Stimulated activated CD4-positive, alpha-beta T cell treated with anti-CD3 and anti-CD28 coated beads, Interleukin-15, amount 100 ng/mL, for 48 hours (primary cell): ENCODE measurements at places on chromosomes 2 and 18.

DNA sequence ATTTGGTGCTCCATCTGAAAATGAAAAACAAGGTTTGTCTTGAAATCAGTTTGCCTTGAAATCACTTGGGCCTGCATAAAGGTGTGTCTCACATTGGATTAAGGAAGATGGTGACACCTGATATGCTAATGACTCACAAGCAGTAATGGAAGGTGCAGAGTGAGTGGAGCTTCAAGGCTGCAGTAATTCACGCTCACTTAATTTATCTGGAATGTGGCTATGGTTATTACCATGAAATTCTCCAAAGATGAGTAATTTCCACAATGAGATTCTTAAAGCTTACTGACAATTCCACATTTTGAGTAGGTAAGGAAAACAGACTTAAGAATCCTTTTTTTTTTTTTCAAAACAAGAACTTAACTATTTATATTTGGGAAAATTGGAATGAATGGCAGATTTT lies 156.8 kb downstream of the PAX3 start:
- DNase-seq, result no peak

DNA sequence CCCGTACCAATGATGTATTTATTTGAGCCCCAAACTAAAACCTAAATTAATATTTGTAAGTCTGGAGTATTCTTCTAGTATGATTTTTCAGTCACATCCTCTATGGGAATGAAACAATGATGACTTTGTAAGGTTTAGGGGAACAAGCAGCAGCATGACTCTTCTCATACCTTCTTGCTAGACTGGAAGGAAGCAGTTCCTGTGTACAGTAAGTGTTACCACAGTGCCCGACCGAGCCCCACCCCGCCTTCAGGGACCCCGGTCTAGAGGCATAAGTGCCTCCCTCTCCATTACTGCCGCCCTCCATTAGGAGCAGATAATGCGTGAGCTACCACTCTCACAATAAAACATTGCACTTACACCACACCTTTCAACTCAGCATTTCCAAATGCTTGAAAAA lies 599.3 kb downstream of the ARHGAP15 start:
- no peak for DNase-seq

GRCh38 chr2:21067125-21067524 lies 23.3 kb upstream of the APOB start:
- no peak for DNase-seq

- no peak for DNase-seq
Observed at GRCh38 chr18:48312066-48312465, 97.1 kb downstream of the ZBTB7C start.

- no peak for DNase-seq
Observed at GRCh38 chr2:69184224-69184623, 171.2 kb downstream of the ANTXR1 start.

DNA sequence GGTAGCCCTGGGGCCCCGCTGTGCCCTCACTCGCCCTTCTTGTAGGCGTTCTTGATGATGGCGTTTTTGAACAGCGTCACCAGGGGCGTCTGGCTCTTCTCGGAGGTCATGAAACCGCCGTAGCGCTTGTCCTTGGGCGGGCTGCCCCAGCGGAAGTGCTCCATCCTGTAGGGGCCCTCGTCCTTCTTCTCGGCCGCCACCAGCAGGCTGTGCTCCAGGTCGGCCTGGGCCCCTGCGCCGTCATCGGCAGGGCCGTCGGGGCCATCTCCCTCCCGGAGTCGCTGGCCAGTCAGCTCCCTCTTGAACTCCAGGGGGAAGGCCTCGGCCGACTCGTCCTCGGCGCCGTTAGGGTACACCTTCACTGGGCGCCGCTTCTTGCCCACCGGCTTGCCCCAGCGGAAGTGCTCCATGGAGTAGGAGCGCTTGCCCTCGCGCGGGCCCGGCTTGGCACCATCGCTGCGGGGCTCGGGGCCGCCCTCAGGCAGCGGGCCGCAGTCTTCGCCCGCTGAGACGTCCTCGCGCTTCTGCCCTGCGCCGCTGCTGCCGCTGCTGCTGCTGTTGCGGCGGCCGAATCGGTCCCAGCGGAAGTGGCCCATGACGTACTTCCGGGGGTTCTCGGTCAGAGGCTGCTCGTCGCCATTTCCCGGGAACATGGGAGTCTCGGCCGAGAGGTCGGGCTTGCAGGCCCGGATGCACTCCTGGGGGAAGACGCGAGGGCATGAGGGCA lies 7.2 kb downstream of the POMC start:
- DNase-seq, result peak; percentile 62

DNA sequence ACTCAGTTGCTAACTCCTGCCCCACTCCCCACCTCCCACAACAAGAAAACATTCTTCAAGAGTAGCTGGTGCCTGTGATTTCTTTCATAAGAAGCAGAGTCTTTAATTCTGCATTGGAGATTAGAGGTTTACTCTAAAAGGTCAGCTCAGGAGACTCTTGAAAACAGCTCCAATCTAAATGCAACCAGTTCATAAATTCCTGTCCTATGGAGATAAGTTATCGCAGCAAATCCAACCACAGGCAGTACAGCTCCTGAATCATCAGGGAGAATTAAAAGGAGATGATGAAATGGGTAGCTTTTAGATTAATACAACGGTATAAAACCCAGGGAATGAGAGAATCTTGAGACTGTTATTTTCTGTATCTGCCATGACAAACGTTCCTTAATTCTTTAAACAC lies 130.7 kb downstream of the SOCS6 start:
- DNase-seq, result no peak

- DNase-seq, result no peak
Observed at GRCh38 chr2:153584244-153584643, 105.7 kb upstream of the RPRM start.

- no peak for DNase-seq
Observed at GRCh38 chr2:120195553-120195952, 27.6 kb downstream of the TMEM185B start.

DNA sequence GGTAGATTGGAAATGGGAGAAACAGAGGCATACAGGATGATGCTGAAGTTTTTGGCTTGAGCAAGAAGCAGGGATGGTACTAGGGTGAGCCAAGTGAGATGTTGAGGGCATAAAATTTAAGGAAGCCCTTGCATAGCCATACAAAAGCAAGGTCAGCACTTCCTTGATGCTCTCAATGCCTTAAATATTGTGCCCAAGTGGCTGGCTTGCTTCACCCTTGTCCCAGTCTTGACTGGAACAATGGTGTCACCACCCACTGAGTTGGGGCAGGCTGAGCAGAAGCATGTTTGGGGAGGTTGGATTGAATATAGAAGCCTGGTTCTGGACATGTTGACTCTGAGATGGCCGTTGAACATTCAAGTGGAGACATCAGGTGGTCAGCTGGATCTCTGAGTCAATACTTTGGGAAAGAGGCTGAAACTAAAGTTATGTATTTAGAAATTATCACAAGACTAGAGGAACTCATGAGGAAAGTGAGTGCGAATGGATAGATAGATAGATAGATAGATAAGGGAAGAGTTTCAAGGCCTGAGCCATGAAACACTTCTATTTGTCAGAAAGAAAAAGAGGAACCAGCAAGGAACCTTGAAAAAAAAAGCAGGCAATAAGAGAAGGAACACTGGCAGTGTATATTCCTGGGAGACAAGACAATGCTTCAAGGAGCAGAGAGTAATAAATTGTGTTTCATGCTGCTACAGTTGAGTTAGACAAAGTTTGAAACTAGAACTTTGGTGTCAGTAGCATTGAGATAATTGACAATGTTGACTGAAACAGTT lies 43.0 kb upstream of the HNMT start:
- no peak for DNase-seq

- DNase-seq, result no peak
Observed at GRCh38 chr2:152676461-152676860, 40.8 kb downstream of the PRPF40A start.

- DNase-seq, result no peak
Observed at GRCh38 chr18:32300914-32301313, 111.1 kb downstream of the MEP1B start.

GRCh38 chr18:3623769-3624545 lies 174.0 kb downstream of the TGIF1 start:
- no peak for DNase-seq

DNA sequence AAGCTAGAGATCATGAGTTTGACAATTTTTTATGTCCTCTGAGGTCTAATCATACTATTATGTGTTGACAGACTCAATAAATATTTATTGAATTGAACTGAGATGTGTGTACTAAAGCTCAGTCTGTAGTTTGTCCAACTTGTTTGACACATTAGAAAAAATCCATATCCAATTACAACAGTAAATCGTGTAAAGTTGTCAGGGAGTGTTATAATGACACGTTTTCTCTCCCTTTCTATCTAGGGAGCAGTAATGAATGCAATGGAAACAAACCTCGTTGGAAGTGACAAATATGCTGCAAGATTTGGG lies 28.4 kb downstream of the ITGA4 start:
- DNase-seq, result no peak

GRCh38 chr2:72579591-72580180 lies 246.1 kb downstream of the EXOC6B start:
- DNase-seq, result no peak

GRCh38 chr2:232928551-232929302 lies 58.7 kb downstream of the SNORC start:
- no peak for DNase-seq

DNA sequence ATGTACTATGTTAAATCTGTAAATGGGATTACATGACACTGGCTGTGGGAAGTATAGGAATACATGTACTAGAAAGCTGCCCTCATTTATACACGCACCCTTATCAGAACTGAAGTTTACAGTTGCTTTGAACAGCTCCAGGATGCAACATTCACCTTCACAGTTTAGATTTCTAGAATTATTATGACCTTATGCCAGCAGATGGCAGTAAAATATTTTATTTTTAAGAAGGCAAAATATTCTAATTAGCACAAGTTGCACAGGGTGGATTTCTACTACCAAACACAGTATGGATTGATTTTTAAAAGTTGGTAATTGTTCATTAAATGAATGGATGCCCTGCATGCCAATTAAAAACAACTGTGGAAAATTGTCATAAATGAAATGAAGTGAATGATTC lies 670.4 kb downstream of the KCNJ3 start:
- DNase-seq, result no peak

GRCh38 chr2:40321016-40321623 lies 130.8 kb downstream of the SLC8A1 start:
- DNase-seq, result no peak

DNA sequence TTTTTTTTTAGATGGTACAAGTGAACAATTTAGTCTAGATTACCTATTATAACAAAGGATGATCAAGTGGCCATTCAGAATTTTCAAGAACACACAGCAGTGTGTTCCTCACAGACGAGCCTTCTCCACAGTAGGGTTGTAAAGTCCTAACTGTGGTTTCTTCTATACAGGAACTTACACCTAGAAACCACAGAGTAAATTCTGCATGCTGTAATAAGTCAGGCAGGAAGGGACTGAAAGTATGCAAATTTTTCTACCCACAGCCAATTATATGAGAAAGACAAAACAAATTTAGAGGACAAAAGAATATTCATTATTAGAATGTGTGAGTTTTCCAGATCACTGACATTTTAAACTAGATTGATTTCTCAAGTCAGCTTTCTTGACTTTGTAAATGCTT lies 99.5 kb downstream of the RBMS1 start:
- DNase-seq, result no peak

DNA sequence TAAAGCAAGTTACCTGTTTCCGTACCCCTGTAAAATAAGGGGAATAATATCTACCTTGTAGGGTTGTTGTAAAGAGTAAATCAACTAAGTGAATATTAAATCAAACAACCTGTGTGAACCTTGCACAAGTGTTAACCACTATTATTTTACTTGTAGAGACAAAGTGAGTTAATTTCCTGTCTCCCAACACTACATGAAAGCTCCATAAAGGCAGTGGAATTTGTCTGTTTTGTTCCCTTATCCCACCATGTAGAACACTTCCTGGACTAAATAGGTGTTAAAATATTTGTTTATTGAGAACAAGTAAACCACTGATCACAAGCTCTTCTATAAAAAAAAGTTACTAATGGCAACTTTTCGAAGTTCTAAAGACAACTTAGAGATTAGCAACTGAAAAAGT lies 3.3 kb downstream of the ARL5A start:
- DNase-seq, result no peak

DNA sequence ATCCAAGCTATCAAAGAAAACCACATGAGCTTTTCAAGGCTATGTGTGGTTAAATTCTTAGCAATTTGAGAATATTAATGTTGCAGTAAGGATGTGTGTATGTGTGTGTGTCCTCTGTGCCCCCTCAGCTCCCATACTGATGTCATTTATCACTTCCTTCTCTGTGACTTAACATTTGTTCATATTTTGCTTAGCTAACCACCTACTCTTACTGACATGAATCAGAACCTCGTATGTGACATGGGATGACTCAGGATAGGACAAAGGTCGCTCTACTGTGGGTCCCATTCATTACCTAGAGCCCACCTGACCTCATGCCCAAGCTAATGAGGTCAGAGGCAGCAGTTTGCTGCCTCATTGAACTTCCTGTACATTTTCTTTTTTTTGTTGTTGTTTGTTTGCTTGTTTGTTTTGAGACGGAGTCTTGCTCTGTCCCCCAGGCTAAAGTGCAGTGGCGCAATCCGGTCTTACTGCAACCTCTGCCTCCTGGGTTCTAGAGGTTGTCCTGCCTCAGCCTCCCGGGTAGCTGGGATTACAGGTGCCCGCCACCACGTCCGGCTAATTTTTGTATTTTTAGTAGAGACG lies 36.3 kb downstream of the MOGAT1 start:
- no peak for DNase-seq

DNA sequence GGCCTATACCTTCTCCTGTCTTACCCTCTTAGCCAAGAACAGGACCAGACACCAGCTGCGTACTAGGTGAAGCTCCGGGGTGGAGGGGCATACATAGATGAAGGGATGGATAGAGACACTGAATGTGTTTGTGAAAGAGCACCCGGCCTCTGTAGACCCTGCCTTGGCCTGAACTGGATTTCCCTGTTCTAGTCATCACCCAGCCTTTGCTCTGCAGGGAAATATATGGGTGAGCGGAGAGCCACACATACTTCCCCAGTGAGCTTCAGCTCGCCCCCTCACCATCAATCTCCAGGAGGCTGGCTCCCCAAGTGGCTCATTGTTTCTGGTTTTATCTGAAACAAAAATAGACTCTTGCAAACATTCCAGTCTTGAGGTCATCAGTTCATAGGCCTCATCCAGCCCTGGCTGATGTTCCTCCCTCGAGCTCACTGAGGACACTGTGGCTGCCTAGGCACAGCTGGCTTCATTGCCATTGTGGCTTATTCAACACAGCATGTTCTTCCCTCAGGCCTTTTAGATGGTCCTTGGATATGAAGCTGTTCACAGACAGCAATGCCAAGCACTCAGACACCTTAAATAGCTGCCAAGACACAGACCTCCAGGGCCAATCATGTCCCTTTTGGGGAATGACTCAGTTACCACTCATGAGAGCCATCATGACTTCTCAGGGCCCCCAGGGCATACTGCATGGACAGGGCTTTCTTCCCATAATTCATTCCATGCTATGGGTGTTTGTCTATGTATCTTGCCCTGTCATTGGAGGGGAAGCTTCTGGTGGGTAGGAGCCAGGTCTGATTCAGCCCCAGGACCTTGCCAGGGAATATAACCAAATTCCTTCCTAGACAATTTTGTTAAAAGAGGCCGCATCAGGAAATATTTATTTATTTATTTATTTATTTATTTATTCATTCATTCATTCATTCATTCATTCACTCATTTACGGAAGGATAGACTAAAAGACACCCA lies 82.4 kb downstream of the TTC32 start:
- no peak for DNase-seq
